CD4-positive, alpha-beta T cell treated with Interleukin-21 for 1 hour (primary cell): ENCODE measurements at places on chromosomes 11 and 22.

GRCh38 chr11:10294290-10294953 lies 403 bp upstream of the SBF2 start:
- no peak for DNase-seq

DNA sequence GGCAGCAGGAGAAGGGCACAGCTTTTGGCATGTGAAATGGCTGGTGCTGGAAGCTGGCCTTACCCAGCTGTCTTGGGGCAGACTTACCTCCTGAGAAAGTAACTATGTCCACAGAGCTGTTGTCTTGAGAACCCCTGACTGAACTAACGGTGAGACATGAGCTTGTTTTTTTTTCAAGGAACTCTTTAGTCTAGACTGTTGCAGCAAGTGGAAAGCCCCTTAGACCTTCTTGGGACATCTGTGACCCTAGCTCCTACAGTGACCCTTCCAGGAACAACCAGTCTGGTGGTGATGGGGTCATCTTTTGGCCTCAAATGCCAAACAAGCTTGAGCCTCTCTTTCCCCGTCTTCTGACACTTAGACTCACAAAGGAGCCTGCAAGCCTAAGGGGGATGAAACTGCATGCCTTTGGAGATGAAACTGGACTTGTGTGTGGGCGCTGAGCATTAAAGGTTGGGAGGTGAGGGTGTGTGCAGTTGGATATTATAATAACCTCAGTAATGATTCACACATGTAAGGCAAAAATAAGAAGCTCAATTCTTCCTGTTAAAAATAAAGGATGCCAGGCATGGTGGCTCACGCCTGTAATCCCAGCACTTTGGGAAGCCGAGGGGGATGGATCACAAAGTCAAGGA lies 35.4 kb downstream of the SDHD start:
- no peak for DNase-seq

GRCh38 chr22:40108396-40108795 lies 69.3 kb upstream of the TNRC6B start:
- no peak for DNase-seq

GRCh38 chr11:102487214-102487613 lies 34.6 kb upstream of the TMEM123 start:
- no peak for DNase-seq

DNA sequence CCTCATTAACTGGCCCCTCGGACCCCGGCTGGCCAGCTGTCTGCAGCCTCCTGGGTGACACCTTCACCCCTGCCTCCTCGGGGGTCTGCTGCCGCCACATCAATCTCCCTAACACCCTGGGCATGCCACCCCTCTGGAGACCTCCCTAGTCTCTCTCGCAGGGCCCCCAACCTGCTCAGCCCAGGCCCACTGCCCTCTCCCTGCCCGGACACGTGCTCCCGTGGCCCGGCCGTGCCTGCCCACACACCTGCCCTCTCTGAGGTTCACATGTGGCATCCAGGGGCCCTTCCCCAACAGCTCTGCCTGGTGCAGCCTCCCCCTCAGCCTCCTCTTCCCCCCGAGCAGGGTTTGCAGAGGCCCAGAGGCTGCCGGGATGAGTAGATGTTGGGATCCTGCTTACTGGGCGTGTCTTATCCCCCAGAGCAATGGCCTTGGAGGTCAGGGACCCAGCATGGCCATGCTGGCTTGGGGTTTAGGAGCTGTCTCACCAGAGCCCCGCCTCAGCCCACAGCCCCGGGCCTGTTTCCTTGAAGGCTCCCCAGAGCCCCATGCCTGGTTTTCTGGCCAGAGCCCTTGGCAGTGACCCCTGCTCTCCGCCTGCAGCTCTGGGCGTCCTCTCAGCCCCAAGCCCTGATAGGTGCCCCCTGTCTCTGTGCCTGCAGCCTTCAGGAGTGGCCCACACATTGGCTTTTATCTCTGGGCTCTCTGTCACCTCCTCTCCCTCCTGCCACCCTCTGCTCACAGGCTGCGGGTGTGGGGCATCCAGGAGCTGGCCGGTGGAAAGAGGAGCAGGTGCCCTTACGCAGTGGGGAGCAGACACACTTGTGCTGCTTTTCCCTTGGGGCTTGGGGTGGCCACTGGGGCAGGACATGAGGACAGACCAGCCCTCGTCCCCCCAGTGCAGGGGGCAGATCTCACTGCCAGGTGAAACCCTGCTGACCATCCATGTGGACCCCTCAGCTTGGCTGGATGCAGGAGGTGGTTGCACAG lies 25.7 kb upstream of the SEPTIN5 start:
- no peak for DNase-seq

DNA sequence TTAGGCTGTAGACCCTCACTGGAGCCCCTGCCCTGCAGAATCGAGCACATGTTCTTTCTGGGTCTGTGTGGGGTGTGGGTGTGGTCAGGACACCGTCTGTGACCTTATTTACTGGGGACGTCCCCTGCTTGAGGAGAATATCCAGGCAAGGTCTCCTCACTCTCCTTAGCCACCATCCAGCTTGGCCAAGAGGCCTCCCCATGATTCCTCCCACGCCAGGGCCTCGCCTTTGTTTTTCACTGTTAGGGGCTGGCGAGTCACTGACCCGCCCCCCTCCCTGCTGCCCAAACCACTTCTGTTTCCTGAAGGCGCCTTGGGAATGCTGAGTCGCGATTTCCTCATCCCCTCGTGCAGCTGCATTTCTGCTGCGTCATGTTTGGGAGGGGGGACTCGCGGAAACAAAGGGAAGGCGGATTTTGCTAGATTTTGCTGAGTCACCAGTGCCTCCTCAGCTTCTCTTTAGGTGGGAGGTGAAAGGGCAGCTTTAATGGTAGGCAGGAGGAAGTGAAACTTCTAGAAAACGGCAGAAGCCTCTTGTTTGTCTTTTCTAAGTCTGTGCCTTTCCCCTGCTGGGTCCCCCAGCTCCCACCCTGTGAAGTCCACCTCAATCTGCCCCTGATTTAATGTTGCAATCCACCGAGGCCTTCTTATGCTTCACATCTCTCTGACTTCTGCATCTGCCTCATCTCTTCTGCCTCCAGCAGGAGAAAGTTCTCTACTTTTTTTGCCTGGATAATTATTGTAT lies 4.0 kb upstream of the HMOX1 start:
- DNase-seq, result peak; percentile 55

- DNase-seq, result no peak
These were observed 14.6 kb upstream of the MYRF start for GRCh38 chr11:61737636-61738386.

GRCh38 chr11:130874955-130875531 lies 41.2 kb downstream of the SNX19 start:
- DNase-seq, result no peak

DNA sequence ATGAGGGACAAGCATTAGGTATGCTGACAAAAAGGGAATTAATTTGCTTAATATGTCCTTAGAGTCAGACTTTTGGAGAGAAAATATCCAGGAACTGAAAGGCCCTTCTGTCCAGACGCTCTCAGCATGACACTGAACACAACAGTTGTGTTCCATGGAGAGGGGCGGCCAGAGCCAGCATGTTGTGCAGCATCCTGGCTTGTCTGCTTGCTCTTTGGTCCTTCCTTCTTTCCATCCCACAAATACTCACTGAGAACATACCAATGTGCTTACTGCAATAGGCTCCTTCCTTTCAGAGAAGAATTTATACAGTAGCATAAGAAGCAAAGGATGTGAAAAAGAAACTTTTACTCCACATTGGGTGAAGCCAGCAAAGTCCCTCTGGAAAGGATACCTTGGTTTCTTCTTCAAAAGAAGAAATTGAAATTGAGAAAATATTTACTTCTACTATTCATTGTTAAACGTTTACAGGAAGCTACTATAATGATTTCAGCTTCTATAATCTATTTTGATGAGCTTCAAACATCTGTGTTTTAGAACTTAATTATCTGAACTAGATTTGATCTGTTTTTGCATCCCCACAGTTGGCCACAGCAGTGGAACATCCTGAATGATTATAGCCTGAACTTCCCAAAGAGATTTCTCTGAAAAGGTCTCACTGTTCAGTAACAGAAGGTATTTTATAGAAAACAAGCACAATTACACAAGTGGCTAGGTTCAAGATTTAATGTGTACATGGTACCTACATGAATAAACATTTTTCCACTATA lies 304.1 kb upstream of the PITPNB start:
- no peak for DNase-seq
